Right lobe of liver (tissue), 6 donors: ENCODE measurements at places on chromosomes 12 and 14.

GRCh38 chr12:52655251-52655650 lies 3.2 kb upstream of the KRT2 start:
- DNase-seq = no peak

- DNase-seq = no peak
Observed at GRCh38 chr14:21680072-21680471, 6.5 kb upstream of the OR4E1 start.

DNA sequence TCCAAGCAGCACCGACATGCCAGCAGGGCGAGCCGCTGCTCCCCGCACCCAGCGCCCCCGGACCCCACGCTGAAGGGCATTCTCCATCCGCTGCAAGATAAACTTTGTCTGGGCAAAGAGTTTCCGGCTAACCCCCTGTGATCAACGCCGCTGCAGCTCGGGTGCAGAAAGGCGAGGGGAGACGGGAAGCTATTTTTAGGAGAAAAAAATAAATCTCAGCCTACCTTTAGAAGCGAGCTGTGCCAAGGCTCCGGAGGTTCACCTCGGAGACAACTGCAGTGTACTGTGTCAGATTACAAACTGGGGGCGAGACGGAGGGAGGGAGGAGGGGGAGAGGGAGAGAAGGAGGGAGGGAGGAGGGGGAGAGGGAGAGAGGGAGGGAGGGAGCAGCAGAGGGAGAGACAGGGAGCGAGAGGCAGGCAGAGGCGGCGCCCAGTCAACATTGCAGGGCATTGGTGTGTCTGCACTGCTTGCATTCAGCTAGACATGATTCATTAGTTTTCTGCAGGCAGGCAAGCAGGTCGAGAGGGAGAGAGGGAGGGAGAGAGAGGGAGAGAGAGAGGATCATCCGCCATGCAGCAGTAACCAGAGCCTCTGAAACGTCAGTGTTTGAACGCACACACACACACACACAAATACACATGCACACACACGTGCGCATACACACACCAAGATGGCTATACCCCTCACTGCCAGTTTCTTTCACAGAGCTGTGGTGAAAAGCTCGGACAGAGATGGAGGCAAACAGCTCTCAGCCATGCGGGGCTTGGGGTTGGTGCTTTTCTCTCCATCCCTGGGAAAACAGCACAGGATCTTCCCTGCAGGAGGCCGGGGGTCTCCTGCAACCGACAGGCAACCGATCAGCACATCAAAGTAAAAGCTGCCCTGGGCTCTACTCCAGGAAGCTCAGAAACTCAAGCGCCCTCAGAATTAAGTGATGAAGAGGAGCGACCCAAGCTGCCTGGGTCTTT lies at the start of gene RIMBP2:
TSS of gene RIMBP2 (minus strand) at position 302 of the 971 bp plus-strand sequence. CDS start 237,286 bp downstream, outside the sequence.
- DNase-seq = no peak

GRCh38 chr12:27936196-27936595 lies 36.3 kb downstream of the PTHLH start:
- no peak for DNase-seq

- DNase-seq = no peak
Observed at GRCh38 chr12:106106061-106106566, 32.6 kb downstream of the NUAK1 start.

DNA sequence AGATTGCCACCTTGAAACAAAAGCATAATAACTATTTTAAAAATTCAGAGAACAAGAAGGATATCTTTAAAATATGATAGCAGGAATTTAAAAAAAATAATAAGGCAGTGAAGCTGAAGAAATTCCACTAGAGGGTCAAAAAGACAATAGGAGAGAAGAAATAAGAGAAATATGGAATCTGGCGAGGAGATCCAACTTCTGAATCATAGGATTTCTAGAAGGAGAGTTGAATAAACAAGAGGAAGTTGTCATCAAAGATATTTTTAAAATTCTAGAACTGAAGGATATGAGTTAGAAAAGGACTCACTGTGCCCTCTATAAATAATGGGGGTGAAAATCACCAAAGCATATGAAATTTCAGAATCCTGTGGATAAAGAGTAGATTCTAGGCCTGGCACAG lies 26.8 kb upstream of the TOMM20L start:
- DNase-seq = no peak

DNA sequence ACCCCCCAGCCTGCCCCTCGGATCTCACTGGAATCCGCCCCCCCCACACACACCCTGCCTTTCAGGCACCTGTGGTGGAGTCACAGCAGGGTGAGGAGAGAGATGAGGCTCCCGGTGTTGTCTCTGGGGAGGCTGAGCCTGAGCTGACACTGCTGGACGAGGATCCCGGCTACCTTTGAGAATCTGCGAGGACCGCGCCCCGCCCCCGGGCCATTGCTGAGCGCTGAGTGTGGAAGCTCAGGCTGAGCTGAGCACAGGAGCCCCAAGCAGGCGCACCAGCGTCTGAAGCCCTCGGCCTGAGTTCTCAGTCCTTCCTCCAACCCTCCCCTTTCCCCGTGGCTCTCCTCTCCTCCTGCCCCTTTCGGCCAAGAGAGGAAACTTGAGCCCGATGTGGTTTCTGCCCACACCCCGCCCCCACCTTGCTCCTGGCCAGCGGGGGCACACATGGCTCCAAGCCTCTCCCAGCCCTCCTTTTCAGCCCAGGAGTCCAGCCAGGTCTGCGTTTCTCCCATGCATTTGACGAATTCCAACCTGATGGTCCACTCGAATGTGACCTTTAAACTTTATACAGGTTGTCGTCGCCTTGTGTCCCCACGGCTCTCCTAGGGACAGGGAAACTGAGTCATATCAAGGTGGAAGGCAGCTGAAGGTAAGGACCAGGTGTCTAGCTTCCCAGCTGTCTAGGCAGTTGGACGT lies at the start of gene NFE2:
TSS of gene NFE2 (minus strand) at position 284 of the 696 bp plus-strand sequence. CDS start 5,767 bp downstream, outside the sequence.
- peak; percentile 74 for DNase-seq

DNA sequence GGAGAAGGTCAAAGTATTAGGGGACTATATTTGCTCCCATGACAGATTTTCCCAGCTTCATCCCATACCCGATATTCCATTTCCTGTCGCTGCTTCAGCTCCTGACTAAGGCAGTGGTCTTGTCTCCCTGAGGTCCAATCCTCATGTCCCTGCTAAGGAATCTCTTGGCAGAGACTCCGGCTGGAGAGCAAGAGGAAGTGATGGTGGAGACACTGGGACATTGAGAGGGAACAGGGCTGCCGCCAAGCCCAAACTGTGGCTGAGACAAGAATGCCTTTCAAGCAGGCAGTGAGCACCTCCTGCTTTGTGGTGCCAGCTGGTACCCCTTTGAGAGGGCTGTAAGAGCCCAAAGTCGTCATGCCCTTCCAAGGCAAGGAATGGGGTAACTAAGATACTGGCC lies 5.5 kb downstream of the SP7 start:
- no peak for DNase-seq

DNA sequence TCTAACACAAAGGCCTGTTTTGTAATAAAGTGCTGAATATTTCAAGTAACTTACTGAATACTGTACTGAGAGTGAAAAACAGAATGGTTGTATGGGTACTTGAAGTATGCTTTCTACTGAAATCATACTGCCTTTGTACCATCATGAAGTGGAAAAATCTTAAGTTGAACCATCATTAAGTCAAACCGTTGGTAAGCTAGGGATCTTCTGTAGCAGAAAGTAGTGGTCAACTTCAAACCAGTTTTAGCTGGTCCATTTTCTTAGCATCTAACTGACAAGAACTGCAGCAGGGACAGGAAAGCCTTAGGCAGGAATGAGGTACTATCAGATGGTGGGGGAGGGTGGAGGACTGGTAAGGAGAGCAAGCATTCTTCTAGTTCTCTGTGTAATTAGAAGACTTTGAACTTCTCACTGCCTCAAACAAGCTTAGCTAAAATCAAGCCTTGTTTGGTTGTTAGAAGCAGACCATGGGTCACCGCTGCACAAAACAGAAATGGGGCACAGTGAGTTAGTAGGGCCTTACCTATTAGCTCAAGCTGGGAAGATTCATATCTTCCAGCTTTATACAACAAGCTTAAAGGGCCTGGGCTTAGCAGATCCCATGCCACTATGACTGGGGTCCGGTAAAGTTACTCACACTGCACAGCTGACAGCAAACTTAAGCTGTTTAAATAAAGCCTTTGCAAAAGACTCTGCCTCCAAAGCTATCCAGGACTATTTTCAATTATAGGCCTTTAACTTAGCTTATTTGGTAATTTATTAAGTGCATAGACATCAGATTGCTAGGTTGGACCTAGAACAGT lies 73.8 kb downstream of the ACADS start:
- DNase-seq = no peak

DNA sequence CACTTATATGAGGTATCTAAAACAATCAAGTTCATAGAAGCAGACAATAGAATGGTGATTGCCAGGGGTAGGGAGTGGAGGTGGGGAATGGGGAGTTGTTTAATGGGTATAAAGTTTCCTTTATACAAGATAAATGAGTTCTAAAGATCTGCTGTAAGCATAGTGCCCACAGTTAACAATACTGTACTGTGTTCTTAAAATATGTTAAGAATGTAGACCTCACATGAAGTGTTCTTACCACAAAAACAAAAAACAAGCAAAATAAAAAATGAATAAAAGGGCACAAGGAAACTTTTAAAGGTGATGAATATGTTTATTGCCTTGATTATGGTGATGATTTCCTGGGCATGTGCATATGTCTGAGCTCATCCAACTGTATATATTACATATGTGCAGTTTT lies 211.8 kb downstream of the MSRB3 start:
- no peak for DNase-seq

DNA sequence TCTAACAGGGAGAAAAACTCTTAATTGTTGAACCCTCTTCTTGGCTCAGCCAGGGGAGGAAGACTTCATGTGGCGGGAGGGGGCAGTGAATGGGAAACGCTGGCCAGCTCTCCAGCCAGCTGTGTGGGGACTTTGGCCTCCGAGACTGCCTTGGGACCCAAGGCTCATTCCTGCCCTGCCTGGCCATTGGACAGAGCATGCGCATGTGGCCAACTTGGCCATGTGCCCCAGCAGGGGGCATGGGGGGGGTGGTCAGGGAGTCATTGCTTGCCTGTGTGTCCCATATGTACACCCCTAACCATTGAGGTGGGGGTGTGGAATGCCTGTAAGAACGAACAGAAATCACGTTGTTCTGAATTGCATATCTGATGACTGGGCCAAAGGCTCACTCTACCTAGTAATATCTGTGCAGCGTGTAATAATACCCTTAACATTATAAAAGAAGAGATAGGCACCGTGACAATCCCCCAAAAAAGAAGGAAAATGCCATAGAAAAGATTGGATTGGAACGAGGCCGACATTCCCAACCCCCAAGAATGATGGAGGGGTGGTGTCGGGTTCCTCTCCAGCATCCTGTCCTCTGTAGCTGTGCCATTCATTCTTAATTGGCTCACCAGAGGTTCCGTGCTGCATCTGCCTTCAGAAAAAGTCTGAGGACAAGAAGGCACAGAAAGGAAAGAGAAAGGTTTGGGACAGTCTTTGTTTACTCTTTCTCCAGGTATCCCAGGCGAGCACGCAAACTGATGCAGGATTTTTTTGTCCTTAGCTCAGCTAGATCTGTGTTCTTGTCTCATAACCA lies 3.5 kb upstream of the FAR2 start:
- DNase-seq = no peak

GRCh38 chr12:132600048-132601032 lies 10.0 kb downstream of the LRCOL1 start:
- peak; percentile 81 for DNase-seq

DNA sequence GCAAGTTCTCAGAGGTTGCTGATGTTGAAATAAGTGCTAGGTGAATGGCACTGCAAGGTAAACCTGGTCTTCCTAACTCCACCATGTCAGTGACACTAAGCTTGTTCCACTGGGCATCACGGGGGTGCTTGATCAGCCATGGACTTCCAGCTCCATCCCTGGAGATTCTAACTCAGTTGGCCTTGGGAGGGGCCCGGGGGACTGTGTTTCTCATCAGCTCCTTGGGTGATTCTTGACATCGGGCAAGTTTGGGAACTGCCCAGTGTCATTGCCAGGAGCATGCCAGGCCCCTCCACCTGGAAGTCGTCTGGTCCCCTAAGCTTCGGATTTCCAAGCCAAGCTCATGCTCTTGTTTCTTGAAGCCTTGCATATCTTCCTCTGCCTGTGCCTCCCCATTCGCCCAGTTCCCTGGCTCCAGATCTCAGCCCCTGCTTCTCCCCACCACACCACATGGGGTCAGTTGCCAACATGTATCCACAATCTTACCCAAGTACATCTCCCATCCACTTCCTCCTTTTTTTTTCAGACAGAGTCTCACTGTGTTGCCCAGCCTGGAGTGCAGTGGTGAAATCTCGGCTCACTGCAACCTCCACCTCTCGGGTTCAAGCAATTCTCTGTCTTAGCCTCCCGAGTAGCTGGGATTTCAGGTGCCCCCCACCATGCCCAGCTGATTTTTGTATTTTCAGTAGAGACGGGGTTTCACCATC lies 30.7 kb upstream of the RFLNA start:
- DNase-seq = no peak

DNA sequence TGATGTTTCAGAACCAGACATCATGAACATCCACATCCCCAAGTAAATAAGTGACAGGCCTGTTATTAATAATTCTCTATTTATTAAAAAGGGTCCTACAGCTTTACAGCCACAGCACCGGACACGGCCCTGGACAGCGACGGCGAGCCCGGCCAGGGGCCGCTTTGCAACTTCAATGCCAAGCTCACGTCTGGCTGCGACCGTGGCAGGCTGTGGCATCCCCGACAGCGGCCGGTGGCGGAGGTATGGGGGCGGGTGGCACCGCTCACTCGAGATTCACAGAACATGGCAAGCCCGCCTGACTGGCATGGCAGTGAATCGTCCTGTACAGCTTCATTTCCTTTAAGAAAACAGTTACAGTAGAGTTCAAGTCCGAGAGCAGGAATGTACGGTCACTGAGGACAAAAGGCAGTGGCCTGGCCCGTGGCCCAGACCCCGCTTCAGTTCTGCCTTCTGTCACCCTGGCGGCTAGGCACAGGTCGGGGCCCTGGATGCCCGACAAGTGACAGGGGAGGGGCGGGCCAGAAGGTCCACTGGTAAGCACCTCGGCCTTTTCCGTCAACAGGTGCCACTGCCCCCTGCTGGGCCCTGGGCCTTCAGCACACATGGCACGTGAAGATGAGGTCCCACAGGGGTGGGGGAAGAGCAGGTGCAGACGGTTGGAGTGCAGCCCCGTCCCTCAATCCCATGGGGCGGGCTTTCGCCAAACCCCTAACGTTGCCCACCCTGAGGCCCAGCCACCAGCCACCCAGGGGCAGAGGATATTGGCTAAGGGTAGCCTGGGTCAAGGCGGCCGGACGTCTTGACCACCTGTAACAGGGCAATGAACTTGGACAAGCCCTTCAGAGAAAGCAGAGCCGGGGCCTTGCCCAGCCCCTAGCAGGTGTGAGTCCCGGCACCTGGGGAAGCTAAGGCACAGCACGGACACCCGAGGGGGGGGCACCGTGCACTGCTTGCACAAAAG lies 30.3 kb downstream of the HIP1R start:
- DNase-seq = peak; percentile 81

DNA sequence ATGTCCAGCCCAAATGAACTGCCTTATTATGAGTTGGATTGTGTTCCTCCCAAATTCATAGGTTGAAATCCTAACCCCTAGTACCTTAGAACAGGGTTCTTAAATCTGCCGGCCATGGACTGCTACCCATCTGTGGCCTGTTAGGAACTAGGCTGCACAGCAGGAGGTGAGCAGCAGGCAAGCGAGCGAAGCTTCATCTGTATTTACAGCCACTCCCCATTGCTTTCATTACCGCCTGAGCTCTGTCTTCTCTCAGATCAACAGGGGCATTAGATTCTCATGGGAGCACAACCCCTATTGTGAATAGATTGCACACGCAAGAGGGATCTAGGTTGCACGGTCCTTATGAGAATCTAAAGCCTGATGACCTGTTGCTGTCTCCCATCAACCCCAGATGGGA lies 9.8 kb upstream of the EML5 start:
- DNase-seq = no peak

GRCh38 chr12:94175763-94176668 lies 27.6 kb downstream of the PLXNC1 start:
- DNase-seq = no peak

GRCh38 chr12:98817742-98818141 lies 172.7 kb downstream of the APAF1 start:
- DNase-seq = no peak

- DNase-seq = no peak
Observed at GRCh38 chr14:101836135-101836534, 74.6 kb downstream of the PPP2R5C start.
